Uterus (tissue), 4 donors: ENCODE measurements at places on chromosomes 7 and 10. TPM values are rescaled to one million over a fixed set of nuclear protein-coding genes. Genes with fewer than 3 reads are reported as not detected.

Gene HOXA5
- total RNA-seq, result 61.0 TPM

DNA sequence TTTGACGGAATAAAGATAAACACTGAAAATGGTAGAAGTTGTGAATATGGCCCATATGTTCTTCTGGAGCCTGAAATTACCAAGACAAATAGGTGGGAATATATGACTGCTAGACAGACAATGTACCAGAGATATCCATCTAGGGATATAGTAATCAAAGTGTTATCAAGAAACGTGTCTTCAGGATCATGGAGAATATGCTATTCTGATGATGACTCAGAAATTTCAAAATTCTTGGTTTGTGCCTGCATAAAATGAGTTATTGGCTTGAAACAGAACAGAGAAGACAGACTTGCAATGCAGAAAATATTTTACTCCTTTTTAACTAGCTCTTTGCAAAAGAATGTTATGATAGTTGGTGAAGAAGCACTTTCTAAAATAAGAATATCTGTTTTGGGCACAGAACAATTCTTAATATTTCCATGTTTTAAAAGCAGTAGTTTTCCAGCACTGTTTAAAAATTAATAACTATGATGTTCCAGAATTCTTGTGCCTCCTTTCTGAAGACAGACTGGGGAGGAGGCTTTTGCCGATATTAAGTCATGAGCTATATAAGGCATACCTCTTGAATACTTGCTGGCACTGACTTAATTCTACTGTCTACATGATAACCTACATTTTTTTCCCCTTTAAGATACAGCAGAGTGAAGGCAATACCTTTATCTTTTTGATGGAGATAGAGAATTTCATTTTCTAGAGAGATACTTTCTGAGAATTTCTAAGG, 34.4 kb upstream of the CABCOCO1 start:
- no peak overlapping the region for H3K4me3 ChIP-seq
- DNase-seq, result no peak
- no peaks in the 10 kb centered on the region for H3K36me3 ChIP-seq

- H3K4me1 ChIP-seq, result no peaks in the 10 kb centered on the region
- no peak for DNase-seq
- no peak overlapping the region for H3K4me3 ChIP-seq
Observed at GRCh38 chr7:84339306-84339705, 144.7 kb upstream of the SEMA3A start.

DNA sequence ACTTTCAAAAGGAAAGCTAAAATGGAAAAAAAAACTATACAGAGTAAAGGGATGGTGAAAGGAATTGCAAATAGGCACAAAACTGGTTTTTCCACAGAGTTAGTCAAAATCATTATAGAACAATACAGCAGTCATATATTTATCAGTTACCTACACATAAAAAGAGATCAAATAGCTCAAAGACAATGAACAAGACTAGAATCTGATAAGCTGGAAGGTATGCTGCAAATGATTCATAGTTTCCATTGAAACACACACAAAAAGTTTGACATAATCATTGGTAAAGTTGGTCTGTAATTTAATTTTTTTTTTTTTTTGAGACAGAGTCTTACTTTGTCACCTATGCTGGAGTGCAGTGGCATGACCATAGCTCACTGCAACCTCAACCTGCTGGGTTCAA, 92.4 kb upstream of the SGCE start:
- no peaks in the 10 kb centered on the region for H3K27me3 ChIP-seq
- no peak overlapping the region for H3K4me3 ChIP-seq
- no peaks in the 10 kb centered on the region for H3K36me3 ChIP-seq

DNA sequence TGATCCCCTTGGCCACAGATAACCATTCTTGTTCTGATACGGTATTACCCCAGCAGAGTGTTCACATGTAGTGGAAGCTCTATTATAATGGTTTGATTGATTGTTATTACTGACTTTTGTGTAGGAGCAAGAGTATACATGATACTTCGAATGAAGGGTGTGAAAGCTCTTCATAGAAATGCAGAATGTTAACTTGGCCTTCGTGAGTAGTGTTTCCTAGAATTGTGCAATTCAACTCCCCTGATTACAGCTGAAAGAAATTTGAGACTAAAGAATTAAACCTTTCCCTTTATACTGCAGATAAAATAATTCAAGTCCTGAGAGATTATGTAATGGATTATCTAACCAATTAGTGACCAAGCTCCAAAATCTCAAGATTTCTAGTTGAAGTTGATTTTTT, 38.2 kb downstream of the MKLN1 start:
- no peaks in the 10 kb centered on the region for H3K36me3 ChIP-seq
- peaks cover 5% of the 10 kb centered on the region for H3K4me1 ChIP-seq
- peak overlapping the region; percentile 49 for H3K27ac ChIP-seq
- no peaks in the 10 kb centered on the region for H3K27me3 ChIP-seq
- DNase-seq, result no peak

- H3K27me3 ChIP-seq, result peaks cover 27% of the 10 kb centered on the region
- H3K4me3 ChIP-seq, result peak overlapping the region; percentile 17
- H3K4me1 ChIP-seq, result no peaks in the 10 kb centered on the region
Observed at GRCh38 chr10:92690211-92690914, 608 bp downstream of the HHEX start.

GRCh38 chr7:112023282-112023681, 182.9 kb downstream of the DOCK4 start:
- H3K4me1 ChIP-seq, result peaks cover 2% of the 10 kb centered on the region
- H3K4me3 ChIP-seq, result no peak overlapping the region
- no peak for DNase-seq
- no peaks in the 10 kb centered on the region for H3K27me3 ChIP-seq
- no peaks in the 10 kb centered on the region for H3K36me3 ChIP-seq

DNA sequence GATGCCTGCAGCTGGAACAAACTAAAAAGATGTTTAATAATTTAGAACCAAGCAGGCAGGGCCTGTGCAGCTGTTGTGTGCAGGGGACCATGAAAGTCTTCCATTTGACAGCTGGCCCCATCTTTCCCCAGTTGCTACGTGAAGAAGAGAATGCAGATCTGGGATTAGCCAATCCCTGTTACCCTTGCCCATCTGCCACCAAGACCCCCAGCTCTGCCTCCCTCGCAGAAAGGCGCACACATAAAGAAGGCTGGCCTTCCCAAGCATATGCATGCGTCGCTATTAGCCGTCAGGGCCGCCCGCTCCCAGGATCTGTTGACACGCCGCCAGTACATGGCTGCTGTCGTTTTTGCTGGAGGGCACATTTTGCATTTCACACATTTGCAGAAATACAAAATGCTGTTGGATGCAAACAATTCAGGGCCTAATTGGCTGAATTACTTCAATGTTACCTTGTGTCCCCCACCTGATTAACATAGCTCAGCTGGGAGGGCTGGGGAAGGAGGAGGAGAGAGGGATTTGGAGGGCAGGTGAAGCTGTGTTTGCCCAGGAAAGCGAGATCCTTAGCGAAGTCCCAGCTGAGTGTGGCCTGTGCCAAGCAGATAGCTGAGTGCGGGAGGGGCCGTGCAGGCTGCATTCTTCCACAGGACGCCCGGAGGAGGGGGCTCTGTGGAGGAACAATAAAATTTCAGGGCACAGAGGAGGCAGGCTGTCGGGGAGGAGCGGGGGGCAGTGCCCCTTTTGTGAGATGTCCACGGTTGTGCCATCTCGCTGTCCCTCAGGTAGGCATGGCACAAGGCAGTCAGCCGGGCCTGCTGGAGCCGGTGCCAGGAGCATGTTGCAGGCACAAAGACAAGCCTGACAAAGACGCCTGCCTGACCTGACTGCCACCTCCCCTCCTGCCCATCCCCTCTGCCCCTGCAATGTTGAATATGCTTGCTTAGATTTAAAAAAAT, 443.0 kb upstream of the MKI67 start:
- no peak overlapping the region for H3K4me3 ChIP-seq
- H3K36me3 ChIP-seq, result no peaks in the 10 kb centered on the region
- no peak for DNase-seq

- no peak overlapping the region for H3K27ac ChIP-seq
- H3K36me3 ChIP-seq, result no peaks in the 10 kb centered on the region
- no peaks in the 10 kb centered on the region for H3K27me3 ChIP-seq
- H3K4me1 ChIP-seq, result no peaks in the 10 kb centered on the region
Observed at GRCh38 chr10:29151005-29151404, 137.9 kb upstream of the LYZL1 start.

- H3K36me3 ChIP-seq, result no peaks in the 10 kb centered on the region
- H3K27me3 ChIP-seq, result no peaks in the 10 kb centered on the region
- H3K4me3 ChIP-seq, result no peak overlapping the region
- no peak for DNase-seq
- H3K4me1 ChIP-seq, result no peaks in the 10 kb centered on the region
- no peak overlapping the region for H3K27ac ChIP-seq
Observed at GRCh38 chr7:50704844-50705243, 77.9 kb downstream of the GRB10 start.
